Naive B cell (primary cell): ENCODE measurements at places on chromosomes 7 and 10.

DNA sequence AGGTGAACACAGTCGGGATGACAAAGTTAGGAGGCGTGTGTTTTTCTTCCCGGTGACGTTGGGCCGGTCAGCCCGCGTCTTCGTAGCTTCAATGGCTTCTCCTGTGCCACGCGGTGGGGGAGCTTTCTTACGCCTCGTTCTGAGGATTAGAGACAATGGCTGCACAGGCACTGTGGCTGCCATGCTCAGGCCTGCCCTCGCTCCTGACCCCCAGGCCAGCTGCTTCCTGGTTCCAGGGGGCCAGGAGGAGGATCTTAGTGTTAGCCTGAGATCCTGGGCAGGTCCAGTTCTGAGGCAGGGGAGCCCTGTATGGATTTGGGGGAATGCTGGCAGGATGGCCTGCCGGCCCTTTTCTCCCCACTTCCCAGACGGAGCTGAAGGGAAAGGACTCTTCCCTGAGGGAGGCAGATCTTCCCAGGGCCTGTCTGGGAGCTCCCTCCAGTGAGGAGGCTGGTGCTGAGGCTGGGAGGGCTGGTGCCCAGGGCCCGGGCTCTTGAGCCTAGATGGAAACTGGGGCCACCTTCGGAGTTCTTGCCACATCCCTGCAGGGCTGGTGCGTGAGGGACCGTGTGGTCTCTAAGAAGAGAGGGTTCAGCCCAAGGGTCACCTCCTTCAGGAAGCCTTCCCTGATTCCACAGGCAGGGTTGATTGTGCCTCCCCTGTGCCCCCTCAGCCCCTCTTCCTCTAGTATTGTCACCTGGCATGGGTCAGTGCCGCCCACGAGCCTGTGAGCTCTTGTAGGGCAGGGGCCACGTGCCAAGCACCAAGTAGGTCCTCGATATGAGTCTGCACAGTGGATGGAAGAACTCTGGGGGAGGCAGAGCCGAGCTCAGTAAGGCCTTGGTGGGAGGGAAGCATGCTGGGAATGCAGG lies 101.4 kb downstream of the GRK5 start:
- DNase-seq: no peak

GRCh38 chr7:42593860-42594259 lies 318.0 kb downstream of the C7orf25 start:
- DNase-seq: no peak

GRCh38 chr7:158816271-158816670 lies 13.0 kb downstream of the ESYT2 start:
- no peak for DNase-seq

DNA sequence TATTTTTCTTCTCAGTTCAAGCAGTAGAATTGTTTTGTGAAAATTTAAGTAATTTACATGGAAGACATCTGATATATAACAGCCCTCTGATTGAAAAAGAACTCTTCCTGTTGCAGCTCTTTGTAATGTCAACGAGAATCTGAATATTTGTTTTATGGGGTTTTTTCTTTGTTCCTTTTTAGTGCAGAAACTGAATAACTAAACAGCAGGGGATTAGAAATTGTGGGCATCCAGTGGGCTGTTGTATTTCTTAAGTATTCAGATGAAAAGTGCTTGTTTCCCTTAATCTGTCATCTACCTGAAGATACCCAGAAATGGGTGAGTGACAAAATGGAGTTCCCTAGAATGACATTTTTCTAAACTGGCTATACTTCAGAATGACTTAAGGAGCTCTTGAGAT lies 7.4 kb downstream of the ARL4A start:
- DNase-seq: no peak

DNA sequence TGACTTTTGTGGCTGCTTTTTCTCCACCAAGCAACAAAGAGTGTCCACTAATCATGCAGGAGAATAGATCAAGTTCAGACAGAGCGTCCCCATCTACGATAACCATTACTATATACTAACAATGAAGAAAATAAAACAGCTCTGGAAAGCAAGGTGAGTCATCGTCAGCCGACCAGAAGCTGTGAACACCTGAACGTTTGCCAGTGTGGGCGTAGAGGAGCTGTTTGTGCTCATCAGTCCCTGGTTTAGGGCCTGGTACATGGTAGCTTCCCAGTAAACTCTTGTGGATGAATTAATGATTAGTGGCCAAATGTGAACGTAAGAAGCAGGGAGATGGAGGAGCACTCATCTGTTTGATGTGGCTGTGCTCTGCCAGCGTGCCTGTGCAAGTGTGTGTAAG lies 180.7 kb downstream of the EVX1 start:
- DNase-seq: no peak

DNA sequence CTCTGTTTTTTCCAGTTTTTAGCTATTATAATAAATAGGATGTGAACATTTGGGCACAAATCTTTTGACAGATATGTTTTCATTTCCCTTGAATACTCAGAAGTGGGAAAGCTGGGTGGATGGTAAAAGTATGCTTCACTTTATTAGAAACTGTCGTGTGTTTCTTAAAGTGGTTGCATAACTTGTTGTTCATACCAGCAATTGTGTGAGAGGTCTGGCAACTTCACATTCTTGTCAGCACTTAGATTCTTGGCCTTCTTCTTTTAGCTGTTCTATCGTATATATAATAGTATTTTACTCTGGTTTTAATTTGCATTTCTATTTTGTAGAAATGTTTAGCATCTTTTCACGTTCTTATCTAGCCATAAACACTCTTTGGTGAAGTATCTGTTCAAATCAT lies 894.4 kb downstream of the KCNMA1 start:
- no peak for DNase-seq

GRCh38 chr7:1466524-1467271 lies 7.4 kb upstream of the MICALL2 start:
- no peak for DNase-seq

GRCh38 chr7:138164804-138165203 lies 88.5 kb downstream of the AKR1D1 start:
- no peak for DNase-seq

- no peak for DNase-seq
Observed at GRCh38 chr10:121558238-121558637, 40.0 kb downstream of the FGFR2 start.
